ENCODE measurements at places on chromosomes 7 and 10.
A peak's percentile ranks its signal among the peaks of the same experiment; 100 is the strongest.

DNA sequence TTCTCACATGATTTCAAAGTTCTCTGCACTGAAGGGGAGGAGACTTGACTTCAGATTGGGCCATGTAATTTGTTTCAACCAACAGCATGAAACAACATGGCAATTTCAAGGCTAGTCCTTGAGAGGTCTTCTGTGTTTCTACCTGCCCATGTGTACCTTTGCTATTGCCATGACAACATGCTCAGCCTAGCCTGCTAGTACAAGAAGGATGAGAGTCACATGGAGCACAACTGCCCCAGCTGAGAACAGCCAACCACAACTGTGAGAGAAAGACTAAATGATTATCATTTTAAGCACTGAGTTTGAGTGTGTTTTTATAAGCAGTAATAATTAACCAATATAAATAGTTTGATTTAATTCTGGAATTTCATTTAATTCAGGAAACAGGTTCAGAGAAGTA, 41.9 kb downstream of the ANKMY2 start:
- no peak for DNase-seq

- DNase-seq: no peak
Observed at GRCh38 chr7:101757879-101758278, 59.5 kb upstream of the CUX1 start.

DNA sequence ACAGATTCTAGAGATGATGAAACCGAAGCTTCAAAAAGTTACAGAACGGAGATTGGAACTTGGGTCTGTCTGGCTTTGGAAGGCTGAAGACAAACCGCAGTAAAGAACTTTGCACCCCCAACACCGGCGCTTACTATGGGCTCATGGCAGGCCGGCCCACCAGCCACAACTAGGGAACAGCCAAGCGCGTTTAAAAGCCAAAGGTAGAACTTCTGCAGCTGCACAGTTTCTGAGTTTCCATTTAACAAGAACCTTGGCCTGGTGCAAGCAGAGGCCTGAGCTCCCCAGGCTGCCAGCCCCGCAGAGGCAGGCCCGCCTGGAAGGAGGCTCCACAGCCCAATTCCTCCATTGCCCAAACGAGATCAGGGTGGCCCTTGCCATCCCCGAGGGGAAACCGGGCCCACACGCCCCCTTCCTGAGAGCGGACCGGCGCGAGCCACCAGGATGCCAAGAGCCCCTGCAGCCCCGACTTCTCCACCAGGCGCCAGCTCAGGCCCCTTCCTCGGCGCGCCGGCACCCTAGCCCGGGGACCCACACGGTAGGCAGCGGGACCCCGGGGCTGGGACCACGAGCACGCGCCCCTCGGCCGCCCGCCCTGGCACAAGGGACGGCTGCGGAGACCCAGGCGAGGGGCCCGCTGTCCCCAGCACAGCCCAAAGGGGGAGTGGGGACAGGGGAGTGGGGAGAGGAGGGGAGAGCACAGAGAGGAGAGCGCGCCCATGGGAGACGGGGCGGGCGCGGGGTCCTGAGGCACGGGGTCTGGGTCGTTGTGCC, 566 bp downstream of the MAD1L1 start:
- no peak for DNase-seq

GRCh38 chr10:2122431-2123124, 385.3 kb upstream of the ADARB2 start:
- no peak for DNase-seq

DNA sequence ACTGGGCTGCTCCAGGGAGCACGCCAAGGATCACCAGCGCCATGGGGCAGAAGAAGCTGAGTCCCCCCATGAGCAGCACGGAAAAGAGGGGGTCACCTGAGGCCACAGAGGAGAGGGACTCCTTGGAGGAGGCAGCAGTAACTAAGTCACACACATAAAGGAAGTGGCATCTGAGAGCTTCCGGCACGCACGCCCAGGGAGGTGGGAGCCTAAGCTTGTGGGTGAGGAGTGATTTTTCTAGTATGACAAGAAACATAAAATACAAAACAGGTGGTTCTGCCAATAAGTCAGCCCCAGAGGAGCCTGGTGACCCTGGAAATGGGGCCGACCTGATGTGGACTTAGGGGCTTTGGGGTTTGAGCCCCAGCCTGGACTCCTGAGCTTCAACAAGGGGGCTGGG, 60.8 kb downstream of the CARD11 start:
- DNase-seq: peak; percentile 60

All from CD4-positive, alpha-beta T cell treated with Interleukin-12 subunit alpha and Interleukin-12 subunit beta, for 1 hour (primary cell).